ENCODE measurements at places on chromosomes 6 and 20. TPM values are rescaled to one million over a fixed set of nuclear protein-coding genes. Genes with fewer than 3 reads are reported as not detected.

Gene PHACTR1
- polyA plus RNA-seq: 3.9 TPM

Gene IP6K3
- 0.93 TPM for polyA plus RNA-seq

Gene GABRR1
- polyA plus RNA-seq: 0.63 TPM

- no peaks in the 10 kb centered on the region for H3K27me3 ChIP-seq
- H3K36me3 ChIP-seq: no peaks in the 10 kb centered on the region
- H3K4me3 ChIP-seq: no peak overlapping the region
These were observed 50.1 kb upstream of the DEK start for GRCh38 chr6:18314317-18314997.

- H3K4me1 ChIP-seq: no peaks in the 10 kb centered on the region
- H3K36me3 ChIP-seq: no peaks in the 10 kb centered on the region
- DNase-seq: no peak
- H3K4me3 ChIP-seq: no peak overlapping the region
- no peak overlapping the region for H3K27ac ChIP-seq
These were observed 186.2 kb downstream of the ERMARD start for GRCh38 chr6:169937389-169938261.

DNA sequence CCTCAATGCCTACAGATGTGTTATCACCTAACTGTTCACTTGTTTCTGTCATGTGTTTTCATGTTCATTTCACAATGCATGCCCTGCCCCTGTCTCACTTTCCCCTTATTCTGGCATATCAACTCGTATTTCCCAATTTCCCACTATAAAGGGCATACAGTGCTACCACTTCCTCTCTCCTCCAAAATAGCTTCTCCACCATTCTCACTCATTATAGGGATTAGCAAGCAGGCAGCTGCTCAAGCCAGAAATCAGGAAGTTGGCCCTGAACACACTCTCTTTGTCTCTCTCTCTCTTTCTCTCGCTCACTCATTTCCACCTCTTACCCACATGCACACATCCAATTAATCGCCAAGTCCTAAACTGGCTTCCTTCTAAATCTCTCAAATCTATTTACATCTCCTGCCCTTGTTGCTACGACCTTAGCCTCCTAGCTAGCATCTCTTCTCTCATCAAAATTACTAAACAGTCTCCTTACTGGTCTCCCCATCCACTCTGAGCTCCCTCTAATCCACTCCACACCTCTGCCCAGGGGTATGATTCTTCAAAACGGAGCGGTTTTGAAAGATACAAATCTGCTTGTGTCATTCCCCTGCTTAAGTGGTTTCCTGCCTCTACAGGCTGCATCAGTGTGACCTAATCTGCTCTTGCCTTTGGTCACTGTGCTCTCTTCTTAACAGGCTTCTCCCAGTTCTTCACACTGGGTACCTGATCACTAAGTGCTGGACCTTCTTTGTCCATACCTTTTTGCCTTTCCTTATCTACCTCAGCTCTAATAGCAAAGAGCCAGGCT lies 196.2 kb downstream of the BTBD9 start:
- no peaks in the 10 kb centered on the region for H3K27me3 ChIP-seq
- no peaks in the 10 kb centered on the region for H3K36me3 ChIP-seq
- DNase-seq: no peak
- no peaks in the 10 kb centered on the region for H3K4me1 ChIP-seq

GRCh38 chr6:32367644-32368043 lies 4.1 kb downstream of the TSBP1 start:
- no peak for DNase-seq

DNA sequence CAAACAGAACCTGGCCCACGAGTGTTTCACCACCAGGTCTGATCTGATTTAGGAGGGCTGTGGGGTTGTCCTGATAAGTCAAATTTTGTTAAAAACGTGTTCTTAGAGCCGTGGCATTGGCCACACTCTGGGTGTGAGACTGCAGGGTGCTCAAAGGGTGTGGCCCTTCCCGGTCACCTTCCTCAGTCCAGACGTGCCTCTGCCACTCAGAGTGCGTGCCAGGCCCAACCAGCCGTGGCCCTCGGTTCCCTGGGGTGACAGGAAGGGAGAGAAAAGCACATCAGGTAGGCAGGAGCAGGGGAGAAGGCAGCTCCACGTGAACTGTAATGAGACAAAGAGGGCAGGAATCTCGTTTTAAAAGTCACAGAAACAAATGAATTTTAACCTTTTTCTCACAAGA lies 115.4 kb downstream of the FAM120B start:
- no peak overlapping the region for H3K27ac ChIP-seq
- H3K4me3 ChIP-seq: no peak overlapping the region
- no peak for DNase-seq
- no peaks in the 10 kb centered on the region for H3K36me3 ChIP-seq

All from H1 (cell line).